ENCODE measurements at places on chromosomes 11 and 22.
A peak's percentile ranks its signal among the peaks of the same experiment; 100 is the strongest.

GRCh38 chr11:3147626-3148025 is 17.5 kb downstream of the OSBPL5 start:
- DNase-seq: no peak

DNA sequence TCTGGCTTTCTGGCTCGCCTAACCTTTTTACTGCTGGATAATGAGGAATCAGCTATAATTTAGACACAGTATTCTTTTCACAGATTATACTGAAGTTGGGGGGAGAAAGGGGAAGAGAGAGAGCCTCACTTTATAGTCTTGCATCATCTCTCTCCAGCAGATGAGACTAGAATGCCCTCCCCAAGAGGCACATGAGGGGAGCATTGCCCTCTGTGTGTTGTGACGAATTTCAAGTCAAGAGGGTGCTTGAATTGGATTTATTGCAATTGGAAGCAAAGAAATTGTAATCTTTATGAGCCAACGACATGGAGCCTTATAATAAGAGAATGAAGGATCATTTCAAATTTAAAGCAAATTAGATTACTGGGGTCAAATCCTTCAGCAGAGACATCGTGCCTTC is 17.6 kb upstream of the CADM1 start:
- DNase-seq: no peak

DNA sequence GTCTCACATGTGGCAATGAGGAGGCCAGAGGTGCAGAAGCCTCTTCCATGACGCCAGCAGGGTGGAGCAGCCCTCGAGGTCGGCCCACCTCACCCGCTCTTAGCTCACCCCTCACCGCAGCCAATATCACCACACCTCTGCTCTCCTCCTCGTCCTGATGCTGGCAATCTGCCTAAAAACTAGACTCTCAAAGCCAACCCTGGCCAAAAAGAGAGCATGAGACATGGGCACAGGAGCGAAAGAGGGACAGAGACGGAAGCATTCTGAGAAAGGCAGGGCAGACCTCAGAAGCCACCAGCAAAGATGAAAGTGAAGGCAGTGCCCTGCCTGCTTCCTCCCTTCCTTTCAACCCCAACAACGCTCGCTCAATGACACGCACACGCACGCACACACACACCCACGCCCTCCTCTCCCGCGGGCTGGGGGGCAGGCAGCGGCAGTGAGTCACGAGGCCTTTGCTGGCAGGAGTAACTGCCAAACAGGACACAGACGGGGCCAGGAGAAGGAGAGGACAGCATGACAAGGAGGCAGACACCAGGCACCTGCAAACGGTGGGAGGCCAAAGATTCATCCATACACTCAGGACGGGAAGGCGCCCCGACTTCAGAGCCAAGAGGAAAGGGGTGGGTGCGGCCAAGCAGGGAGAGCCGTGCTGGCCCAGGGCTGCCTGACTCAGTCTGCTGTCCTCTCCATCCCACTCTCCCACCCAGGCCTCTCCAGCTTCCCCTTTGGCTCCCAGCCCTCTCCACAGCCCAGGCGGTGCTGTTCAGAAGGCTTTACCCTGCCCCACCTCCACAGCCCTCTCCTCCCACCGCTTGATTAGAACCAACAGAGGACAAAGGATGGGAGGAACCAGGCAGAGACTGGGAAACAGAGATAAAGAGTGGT is 11.4 kb downstream of the IGSF9B start:
- no peak for DNase-seq

GRCh38 chr22:40322021-40322420 is 24.3 kb upstream of the ADSL start:
- DNase-seq: no peak

- DNase-seq: no peak
These were observed 3.3 kb upstream of the TRIM6 start for GRCh38 chr11:5593146-5593545.

GRCh38 chr11:32451808-32452207 is 16.5 kb upstream of the WT1 start:
- DNase-seq: no peak

DNA sequence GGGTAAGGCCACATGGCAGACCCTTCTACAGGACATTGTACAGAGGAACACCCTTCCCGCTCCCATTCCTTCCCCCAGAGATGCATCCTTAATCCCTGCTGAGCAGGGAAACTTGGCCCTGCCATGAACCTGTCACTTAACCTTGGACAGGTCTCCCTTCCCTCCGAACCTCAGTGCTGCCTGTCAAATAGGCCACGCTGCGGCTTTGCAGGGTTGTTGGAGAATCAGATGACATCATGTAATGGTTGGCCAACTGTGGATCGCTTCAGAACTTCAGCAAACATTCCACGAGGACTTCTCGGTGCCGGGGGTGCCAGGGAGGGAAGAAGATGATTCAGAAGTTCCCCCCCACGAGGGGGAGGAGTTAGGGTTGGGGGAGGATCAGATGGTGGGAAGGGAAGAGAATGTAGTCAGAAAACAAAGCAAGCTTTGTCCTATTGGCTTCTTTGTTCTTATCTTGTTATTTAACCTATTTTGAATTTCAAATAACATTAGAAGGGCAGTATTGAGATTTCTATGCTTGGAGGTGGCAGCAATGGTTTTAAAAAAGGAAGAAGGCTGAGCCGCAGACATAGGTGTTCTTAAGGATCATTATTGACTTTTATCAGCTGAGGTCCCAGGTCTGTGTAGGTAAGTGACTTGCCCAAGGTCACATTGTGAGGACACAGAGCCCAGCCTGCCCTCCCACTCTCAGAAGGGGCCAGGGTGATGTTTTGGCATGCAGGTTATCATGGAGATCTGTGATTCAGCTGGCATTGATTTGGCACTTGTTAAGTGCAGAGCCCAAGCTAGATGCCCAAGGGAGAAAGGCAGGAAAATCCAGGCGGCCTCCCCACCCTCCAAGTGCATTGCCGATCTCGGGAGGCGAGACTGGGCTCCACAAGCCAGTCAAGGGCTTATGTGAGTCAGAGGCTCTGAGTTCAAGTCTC is 3.1 kb downstream of the CDC42EP1 start:
- DNase-seq: peak; percentile 77

DNA sequence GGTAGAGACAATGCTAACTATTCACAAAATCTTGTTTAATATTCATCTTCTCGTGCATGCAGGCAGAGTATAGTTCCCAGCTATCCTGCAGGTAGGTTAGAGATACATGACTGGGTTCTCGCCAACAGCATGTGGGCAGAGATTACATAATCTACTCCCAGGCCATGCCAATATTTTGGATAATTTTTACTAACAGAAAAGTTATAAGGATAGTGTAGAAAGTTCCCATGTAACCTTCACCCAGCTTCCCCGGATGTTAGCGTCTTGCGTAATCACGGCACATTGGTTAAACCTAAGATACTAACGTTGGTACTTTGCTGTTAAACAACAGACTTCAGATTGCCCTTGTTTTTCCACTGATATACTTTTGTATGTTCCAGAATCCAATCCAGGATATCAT is 215.5 kb upstream of the LARGE1 start:
- no peak for DNase-seq

- no peak for DNase-seq
These were observed 117.7 kb downstream of the WT1 start for GRCh38 chr11:32317643-32318042.

DNA sequence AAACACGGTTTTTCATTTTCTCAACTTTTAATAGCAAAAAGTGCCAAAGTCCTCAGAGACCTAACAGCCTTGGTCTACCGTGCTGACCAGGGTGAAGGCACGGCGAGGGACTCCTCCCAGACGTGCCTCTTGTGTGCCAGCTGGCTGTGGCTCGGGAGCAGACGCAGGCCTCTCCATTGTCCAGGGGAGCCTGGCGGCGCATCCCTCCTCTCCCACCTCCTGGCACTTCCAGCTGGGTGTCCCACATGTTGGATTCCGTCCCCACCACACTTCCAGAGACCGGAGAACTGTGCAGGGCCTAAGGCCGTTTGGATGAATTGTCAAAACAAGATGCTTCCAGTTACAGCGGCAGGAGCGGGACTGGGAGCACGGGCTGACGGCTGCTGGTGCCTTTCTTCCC is 11.6 kb downstream of the CDPF1 start:
- DNase-seq: no peak

- peak; percentile 76 for DNase-seq
These were observed 253.0 kb upstream of the CCDC179 start for GRCh38 chr11:23112987-23113886.

DNA sequence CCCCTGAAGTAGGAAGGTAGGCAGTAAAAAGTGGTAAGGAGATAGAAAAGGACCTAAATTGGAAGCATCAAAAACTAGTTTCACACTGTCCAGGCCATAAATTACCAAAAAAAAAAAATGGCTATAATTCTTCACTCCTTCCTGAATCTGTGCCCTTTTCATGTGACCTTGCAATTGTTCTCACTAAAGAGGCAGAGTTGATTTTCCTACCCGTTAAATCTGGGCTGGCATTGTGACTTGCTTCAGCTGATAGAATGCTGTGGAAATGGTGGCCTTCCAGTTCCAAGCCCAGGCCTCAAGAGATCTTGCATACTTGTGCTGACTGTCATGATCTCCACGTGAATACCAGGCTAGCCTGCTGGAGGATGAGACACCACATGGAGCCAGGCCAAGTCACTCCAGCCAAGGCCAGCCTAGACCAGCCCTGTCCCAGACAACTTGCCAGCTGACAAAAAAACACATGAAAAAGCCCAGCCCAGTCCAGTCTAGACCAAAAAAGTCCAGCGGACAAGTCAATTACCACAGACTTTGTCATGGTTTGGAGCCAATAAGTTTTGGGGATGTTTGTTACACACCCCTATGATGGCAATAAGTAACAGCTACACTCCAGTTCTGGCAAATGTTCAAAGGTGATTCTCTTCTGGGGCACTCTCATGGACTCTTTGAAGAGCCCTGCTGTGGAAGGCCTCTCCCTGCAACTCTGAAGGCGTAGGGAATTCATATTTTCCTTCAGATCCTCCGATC is 51.4 kb upstream of the NUP50 start:
- DNase-seq: no peak

GRCh38 chr11:75810637-75811390 is 4.2 kb upstream of the UVRAG start:
- no peak for DNase-seq

GRCh38 chr11:120168960-120169681 is 31.2 kb upstream of the TRIM29 start:
- peak; percentile 92 for DNase-seq

DNA sequence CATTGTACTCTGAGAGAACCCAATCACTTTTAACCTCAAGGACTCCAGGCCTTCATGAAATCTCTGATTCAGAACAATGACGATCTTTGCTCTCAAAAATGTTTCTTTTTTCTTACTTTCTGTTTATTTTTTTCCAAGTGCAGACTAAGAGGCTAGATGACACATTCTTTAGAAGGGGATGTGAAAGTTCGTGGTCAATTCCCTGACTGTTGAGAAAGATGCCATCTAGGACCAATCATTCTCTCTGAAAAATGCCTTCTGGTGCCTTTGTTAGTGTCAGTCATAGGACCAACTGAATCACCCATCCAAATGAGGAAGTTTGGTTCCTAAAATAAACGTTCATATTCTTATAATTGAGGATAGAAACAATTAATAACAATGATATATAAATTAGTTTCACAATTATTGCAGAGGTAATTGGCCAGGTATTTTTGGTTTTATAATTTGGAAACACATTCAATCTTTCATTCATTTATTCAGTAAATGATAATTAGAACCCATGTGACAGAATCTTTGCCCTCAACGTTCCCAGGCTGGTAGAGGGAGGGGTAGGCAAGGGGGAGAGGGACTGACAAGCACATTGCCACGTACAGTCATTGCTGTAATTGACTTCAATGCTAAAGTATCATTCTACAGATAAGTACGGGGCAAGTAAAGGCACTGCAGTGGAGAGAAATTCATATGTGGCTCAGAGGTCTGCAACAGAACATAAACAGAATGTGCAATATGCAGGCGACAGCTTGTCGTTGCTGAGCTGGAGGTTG is 333.4 kb upstream of the MPPED2 start:
- DNase-seq: no peak

GRCh38 chr11:117410861-117411710 is 83.4 kb downstream of the CEP164 start:
- peak; percentile 54 for DNase-seq

GRCh38 chr11:16194566-16194965 is 161.8 kb downstream of the SOX6 start:
- no peak for DNase-seq

GRCh38 chr11:12884751-12885318 is 124.3 kb upstream of the RASSF10 start:
- no peak for DNase-seq

- DNase-seq: no peak
These were observed 20.7 kb downstream of the RPUSD4 start for GRCh38 chr11:126190792-126191191.

DNA sequence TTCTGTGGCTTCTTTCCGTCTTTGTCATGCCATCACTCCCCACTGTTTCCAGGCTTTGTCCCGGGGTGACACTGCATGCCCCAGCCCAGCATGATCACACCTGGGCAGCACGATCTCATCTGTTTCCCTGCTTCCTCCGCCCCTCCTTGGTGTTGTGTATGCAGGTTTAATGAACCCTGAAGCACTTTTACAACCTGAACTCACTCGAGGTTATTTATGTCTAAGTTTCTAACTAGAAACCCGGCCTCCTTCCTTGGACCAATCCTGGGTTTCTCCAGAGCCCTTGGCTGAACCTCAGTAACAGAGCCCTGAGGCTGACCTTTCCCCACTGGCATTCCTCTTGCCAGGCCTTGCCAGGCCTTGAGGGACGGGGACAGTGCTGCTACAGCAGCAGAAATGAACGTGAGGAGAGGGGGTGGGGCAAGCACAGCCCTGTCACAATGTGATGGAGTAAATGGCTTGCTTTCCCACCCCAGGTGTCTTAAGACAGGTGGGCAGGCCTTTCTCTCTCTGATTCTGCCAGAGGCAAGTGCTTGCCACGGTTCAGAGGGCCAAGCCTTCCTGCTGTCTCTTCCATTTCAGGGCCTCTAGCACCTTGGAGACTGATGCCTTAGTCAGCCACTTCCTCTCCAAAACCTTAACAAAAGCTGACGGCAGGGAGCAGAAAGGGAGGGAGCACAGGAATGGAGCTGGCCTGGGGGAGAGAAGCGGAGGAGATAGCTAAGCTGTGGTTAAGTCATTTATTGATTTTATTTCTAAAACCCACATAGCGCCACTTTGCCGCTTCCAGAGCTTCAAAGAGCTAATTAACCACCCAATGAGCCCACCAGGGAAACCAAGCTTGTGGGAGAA is 3.1 kb upstream of the PYGM start:
- DNase-seq: no peak

GRCh38 chr11:2318707-2319106 is 16.9 kb downstream of the TSPAN32 start:
- DNase-seq: no peak

DNA sequence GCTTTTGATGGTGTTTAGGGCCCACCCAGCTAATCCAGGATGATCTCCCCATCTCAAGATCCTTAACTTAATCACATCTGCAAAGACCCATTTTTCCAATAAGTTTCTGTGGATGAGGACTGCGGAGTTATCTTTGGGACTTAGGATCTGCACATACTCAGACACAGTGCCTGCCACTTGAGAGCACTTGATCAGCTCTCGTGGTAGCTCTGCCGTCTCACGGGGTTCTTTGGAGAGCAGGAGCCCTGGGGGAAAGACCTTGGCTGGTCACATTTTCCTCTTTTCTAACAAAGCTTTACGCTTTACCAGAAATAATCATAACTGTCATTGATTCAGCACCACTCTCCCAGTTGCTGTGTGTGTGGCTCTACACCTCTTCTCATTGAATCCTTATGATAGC is 6.1 kb downstream of the HEPHL1 start:
- DNase-seq: no peak

Data from small intestine (tissue), 16 donors.